ENCODE measurements at places on chromosomes 7 and 10. TPM values are rescaled to one million over a fixed set of nuclear protein-coding genes. Genes with fewer than 3 reads are reported as not detected.

DNA sequence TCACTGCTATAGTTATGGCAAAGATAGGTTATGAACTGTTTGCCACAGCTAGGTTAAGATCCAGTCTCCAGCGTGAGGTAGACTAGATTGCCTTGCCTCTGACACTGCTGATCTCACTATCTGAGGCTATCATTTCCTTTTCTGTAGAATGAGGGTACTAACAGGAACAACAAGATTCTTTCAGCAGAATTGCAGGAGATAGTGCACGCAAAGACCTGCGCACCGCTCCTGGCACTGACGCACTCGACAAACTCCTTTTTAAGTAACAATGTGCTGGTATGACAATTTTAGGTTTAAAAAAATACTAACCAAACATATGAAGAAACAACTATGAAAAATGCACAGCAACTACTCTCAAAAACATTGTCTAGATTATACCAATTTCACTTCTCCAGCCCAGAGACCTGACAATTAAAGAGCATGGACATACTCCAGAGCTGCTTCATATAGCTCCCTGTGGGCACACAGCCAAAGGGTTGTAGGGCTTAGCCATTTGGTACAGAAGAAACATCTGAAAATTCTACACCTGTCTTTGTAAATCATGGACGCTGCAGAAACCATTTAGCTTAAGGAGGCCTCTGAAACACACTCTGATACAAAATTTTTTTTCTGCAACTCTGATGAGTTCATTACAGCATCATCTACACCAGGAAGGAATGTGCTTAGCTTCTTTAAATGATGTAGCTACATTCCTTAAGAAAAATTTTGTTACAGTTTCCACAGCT, 7.8 kb downstream of the ADAM12 start:
- H3K4me3 ChIP-seq, result no peak overlapping the region
- H3K36me3 ChIP-seq, result peaks cover 2% of the 10 kb centered on the region
- no peaks in the 10 kb centered on the region for H3K27me3 ChIP-seq
- no peak overlapping the region for H3K27ac ChIP-seq
- no peak for DNase-seq

GRCh38 chr7:155862123-155862892, 50.0 kb upstream of the SHH start:
- no peaks in the 10 kb centered on the region for H3K36me3 ChIP-seq
- H3K4me3 ChIP-seq, result no peak overlapping the region
- no peaks in the 10 kb centered on the region for H3K4me1 ChIP-seq
- DNase-seq, result no peak
- no peaks in the 10 kb centered on the region for H3K27me3 ChIP-seq

The GDF2 gene
- polyA plus RNA-seq, result not detected

The PPP1R3C gene
- not detected for polyA plus RNA-seq

- H3K4me1 ChIP-seq, result no peaks in the 10 kb centered on the region
- H3K36me3 ChIP-seq, result no peaks in the 10 kb centered on the region
- peaks cover 2% of the 10 kb centered on the region for H3K27me3 ChIP-seq
- DNase-seq, result no peak
These were observed 116.6 kb upstream of the GALNT17 start for GRCh38 chr7:71015252-71015900.

- no peak overlapping the region for H3K27ac ChIP-seq
- H3K4me3 ChIP-seq, result no peak overlapping the region
- peaks cover 23% of the 10 kb centered on the region for H3K4me1 ChIP-seq
- no peak for DNase-seq
- H3K36me3 ChIP-seq, result no peaks in the 10 kb centered on the region
- H3K27me3 ChIP-seq, result peaks cover 2% of the 10 kb centered on the region
These were observed 13.8 kb upstream of the ZRANB1 start for GRCh38 chr10:124928087-124928486.

DNA sequence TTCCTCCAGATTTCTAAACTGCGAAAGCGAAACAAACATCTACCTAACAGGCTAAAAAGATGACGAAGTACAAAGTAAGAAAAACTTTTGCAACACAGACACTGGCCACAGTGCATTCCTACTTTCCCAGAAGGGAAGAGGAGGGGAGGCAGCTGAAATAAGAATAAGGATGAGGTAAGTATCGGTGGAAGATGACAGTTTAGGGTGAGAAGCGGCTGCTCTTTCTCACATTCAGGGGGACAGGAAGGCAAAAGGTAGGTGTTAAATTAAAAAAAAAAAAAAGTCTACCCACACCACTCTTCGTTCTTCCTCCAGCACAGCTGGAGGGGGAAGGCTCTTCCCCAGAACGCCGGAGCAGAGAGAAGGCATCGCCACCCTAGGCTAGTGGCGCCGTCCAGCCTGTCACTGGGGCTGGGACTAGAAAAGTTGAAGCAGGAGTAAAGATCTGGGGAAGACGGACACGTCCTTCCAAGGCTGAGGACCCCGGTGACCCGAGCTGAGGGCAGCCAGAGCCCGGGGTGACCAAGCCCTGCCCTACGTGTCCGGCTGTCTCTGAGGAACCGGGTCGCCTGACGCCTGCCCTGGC, 846 bp downstream of the DNAJC1 start:
- H3K27ac ChIP-seq, result peak overlapping the region; percentile 100
- DNase-seq, result peak; percentile 74
- H3K4me1 ChIP-seq, result peaks cover 55% of the 10 kb centered on the region
- no peaks in the 10 kb centered on the region for H3K36me3 ChIP-seq
- H3K27me3 ChIP-seq, result peaks cover 15% of the 10 kb centered on the region

GRCh38 chr7:117116211-117116610, 162.9 kb downstream of the ST7 start:
- no peaks in the 10 kb centered on the region for H3K4me1 ChIP-seq
- no peaks in the 10 kb centered on the region for H3K36me3 ChIP-seq
- H3K27ac ChIP-seq, result no peak overlapping the region
- DNase-seq, result no peak

DNA sequence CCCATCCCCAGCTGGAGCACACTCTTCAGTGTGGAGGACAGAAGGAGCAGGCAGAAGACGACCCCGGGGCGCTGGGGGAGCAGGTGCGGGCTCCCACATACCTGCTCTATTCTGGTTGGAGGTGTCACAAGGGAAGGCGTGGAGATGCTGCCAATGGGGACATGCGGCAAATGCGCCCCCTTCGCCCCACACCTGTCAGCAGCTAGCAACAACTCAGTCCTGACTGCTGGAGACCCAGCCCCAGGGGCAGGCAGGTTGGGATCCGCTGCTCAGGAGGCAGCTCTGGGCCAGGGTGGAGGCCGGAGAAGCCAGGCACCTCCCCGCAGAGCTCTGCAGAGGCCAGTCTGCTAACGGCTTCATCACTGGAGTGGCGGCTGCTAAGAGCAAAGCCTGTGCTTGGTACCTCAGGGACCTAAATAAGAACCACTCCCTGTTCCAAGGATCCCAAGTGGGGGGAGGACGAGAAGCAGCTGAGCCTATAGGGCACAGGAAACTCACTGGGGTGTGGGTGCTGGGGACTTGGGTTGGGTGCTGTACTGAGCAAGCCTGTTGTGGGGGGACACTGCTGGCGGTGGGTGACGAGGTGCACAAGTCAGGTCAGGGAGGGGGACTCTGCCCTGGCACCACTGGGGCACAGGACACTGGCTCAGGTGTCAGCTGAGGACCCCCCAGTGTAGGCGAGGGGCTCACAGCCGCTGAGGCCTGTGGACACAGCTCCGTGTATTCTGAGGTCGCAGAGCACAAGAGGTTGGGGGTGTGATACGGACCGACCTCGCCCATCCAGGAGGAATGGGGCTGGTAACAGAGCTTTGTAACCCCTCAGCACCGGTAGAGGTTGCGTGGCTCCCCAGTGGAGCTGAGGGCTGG, 19.2 kb upstream of the GPR146 start:
- no peak overlapping the region for H3K4me3 ChIP-seq
- peaks cover 21% of the 10 kb centered on the region for H3K4me1 ChIP-seq
- H3K27me3 ChIP-seq, result peaks cover 2% of the 10 kb centered on the region
- peak overlapping the region; percentile 46 for H3K27ac ChIP-seq
- peaks cover 13% of the 10 kb centered on the region for H3K36me3 ChIP-seq
- no peak for DNase-seq

The SUPV3L1 gene
- polyA plus RNA-seq, result 18.0 TPM

The RPEL1 gene
- not detected for polyA plus RNA-seq

DNA sequence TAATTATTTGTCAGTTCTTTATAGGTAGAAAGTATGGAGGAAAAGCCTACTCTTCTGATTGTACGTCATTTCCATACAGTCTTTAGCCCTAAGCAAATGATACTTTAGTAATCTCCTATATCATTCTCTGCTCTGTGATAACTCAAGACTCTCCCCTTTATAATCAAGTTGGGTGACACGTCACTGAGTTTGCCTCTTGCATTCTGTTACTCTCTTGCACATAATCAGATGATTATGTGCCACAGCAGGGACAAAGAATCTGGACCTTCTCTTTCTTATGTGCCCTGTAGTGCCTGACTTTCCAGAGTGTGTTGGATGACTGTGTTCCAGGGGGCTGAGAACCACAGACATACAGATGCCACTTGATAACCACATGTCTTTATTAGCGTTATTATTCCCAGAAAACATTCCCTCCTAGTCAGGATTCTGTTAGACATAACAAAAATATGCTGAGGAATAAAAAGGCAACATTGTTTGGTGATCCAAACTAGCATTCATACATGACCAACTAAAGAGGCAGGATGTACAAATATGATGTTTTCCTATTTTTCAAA, 116.4 kb upstream of the HGF start:
- H3K4me3 ChIP-seq, result no peak overlapping the region
- H3K36me3 ChIP-seq, result no peaks in the 10 kb centered on the region
- no peak for DNase-seq
- no peaks in the 10 kb centered on the region for H3K27me3 ChIP-seq

GRCh38 chr7:116779216-116779615, 83.2 kb upstream of the CAPZA2 start:
- no peaks in the 10 kb centered on the region for H3K36me3 ChIP-seq
- H3K27me3 ChIP-seq, result peaks cover 1% of the 10 kb centered on the region
- H3K27ac ChIP-seq, result no peak overlapping the region
- no peaks in the 10 kb centered on the region for H3K4me1 ChIP-seq

DNA sequence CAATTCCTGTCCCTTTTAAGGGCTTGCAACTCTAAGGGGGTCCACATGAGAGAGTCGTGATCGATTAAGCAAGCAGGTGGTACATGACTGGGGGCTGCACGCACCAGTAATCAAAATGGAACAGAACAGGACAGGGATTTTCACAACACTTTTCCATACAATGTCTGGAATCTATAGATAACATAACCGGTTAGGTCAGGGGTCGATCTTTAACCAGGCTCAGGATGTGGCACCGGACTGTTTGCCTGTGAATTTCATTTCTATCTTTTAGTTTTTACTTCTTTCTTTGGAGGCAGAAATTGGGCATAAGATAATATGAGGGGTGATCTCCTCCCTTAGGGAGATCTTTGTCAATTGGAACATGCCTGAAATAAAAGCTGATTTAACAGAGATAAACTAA, 370.1 kb downstream of the IPMK start:
- no peaks in the 10 kb centered on the region for H3K4me1 ChIP-seq
- H3K27ac ChIP-seq, result no peak overlapping the region
- no peak for DNase-seq
- no peak overlapping the region for H3K4me3 ChIP-seq
- H3K36me3 ChIP-seq, result no peaks in the 10 kb centered on the region

DNA sequence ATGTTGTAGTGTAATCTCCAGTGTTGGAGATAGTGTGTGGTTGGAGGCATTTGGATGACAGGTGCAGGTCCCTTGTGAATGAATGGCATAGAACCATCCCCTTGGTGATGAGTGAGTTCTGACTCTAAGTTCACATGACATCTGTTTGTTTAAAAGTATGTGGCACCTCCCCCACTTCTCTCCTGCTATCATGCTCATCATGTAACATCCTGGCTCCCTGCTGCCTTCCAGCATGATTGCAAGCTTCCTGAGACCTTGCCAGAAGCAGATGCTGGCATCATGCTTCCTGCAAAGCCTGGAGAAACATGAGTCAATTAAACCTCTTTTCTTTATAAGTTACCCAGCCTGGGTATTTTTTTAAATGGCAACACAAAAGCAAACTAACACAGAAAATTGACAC, 499.0 kb upstream of the SEMA3D start:
- H3K4me1 ChIP-seq, result no peaks in the 10 kb centered on the region
- no peak overlapping the region for H3K4me3 ChIP-seq
- H3K27me3 ChIP-seq, result no peaks in the 10 kb centered on the region
- no peak for DNase-seq
- H3K36me3 ChIP-seq, result peaks cover 7% of the 10 kb centered on the region

The BCL7B gene
- polyA plus RNA-seq, result 103 TPM

- no peaks in the 10 kb centered on the region for H3K36me3 ChIP-seq
- no peak for DNase-seq
- H3K4me3 ChIP-seq, result no peak overlapping the region
These were observed 615.0 kb downstream of the PHTF2 start for GRCh38 chr7:78413568-78413967.

DNA sequence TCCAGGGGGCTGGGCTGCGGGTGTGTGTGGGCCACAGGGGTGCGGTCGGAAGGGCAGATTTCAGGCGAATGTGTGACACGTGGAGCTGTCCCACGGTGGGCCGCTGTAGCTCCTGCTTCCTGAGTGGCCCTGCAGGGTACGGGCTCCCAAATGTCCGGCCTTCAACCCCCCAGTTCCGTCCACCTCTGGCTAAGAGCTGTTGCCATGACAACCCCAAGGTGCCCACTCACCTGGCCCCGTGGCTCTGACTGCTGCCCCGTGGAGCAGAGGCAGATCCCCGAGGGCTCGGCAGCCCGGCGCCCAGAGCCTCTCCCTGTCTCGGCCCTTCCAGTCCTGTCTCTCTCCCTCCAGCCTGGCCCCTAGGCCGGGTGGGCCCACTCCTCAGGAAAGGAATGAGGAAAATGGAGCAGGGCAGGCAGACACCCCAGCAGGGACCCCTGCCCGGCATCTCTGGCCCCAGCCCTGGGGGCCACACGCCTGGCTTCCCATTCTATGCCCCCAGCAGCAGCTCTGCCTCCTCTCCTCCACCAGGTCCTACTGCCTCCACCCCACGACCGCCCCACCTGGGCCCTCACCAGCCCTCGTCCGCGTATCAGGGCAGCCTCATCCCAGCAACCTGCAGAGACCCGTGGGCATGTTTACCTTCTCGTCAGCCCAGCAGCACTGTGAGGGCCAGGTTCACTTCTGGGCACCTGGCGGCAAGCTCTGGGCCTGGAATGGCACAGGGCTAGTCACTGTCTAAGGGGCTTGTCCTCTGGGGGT, 215.6 kb downstream of the ELFN1 start:
- H3K27me3 ChIP-seq, result no peaks in the 10 kb centered on the region
- no peak for DNase-seq
- no peak overlapping the region for H3K27ac ChIP-seq
- no peak overlapping the region for H3K4me3 ChIP-seq

DNA sequence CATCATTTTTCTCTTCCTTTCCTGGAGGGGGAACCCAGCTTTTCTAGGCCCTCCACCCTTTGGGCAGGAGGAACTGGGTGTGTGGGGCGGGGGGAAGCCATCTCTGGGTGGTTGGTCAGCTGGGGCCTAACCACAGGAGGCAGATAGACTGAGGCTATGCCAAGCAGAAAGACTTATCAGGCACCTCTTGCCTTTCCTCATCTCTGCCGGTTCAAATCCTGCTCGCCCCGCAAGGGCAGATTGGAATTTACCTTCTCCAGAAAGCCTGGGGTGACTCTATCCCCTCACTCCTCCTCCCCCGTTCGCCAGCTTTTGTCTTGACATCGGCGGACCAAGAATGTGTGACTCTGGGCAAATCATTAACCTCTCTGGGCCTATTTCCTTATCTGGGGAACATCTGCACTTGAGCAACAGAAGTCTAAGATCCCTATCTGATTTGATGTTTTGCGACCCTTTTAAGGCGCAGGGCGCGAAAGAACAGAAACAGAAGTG, 584 bp upstream of the GARS1 start:
- H3K27me3 ChIP-seq, result peaks cover 21% of the 10 kb centered on the region
- H3K36me3 ChIP-seq, result peaks cover 6% of the 10 kb centered on the region
- H3K27ac ChIP-seq, result peak overlapping the region; percentile 99

The NYAP1 gene
- polyA plus RNA-seq, result not detected

- peaks cover 8% of the 10 kb centered on the region for H3K4me1 ChIP-seq
- H3K27ac ChIP-seq, result no peak overlapping the region
These were observed 27.3 kb downstream of the UBE3C start for GRCh38 chr7:157165987-157166386.

All from immature natural killer cell (primary cell).